ENCODE measurements at places on chromosomes 1 and 21.

GRCh38 chr1:109111386-109112055 is 2.4 kb upstream of the ELAPOR1 start:
- no peak for DNase-seq

GRCh38 chr1:32221581-32221979 is 573 bp downstream of the TMEM234 start:
- no peak for DNase-seq

GRCh38 chr1:236765831-236766230 is 29.3 kb upstream of the MTR start:
- no peak for DNase-seq

GRCh38 chr1:2093055-2093454 is 42.8 kb downstream of the PRKCZ start:
- DNase-seq, result no peak

GRCh38 chr1:16927711-16928485 is 6.2 kb downstream of the CROCC start:
- DNase-seq, result no peak

- DNase-seq, result no peak
These were observed 71.8 kb downstream of the NTPCR start for GRCh38 chr1:233022246-233022645.

DNA sequence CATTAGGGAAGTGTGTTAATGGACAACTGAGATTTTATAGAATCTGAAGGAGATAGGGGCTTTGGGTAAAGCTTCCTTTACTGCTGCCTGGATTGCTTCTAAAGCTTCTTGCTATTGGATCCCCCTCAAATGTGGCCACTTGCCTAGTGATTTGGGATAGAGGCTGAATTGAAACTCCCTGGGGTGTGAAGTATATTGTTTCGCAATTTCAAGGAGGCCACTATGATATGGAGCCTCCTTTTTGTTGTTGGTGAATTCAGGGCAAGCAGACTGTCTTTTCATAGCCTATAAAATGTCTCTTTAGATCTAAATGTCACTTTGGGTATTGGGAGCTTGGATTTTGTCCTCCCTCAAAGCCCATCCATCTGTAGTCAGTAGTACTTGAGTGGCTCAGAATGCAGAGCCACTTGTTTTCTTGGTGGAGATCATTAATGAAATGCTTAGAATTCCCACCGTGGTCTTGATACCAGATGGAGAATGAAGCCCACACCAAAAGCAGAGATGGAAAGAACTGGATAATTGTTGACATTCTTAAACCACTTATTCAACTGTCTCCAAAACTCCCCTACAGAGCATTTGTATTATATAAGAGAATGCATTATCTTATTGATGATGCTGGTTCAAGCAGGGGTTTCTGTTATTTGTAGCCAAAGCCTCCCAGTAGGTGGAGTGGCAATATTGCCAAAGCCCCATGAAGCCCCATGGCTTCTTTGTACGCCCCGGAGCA is 144.3 kb upstream of the KCNE2 start:
- no peak for DNase-seq

DNA sequence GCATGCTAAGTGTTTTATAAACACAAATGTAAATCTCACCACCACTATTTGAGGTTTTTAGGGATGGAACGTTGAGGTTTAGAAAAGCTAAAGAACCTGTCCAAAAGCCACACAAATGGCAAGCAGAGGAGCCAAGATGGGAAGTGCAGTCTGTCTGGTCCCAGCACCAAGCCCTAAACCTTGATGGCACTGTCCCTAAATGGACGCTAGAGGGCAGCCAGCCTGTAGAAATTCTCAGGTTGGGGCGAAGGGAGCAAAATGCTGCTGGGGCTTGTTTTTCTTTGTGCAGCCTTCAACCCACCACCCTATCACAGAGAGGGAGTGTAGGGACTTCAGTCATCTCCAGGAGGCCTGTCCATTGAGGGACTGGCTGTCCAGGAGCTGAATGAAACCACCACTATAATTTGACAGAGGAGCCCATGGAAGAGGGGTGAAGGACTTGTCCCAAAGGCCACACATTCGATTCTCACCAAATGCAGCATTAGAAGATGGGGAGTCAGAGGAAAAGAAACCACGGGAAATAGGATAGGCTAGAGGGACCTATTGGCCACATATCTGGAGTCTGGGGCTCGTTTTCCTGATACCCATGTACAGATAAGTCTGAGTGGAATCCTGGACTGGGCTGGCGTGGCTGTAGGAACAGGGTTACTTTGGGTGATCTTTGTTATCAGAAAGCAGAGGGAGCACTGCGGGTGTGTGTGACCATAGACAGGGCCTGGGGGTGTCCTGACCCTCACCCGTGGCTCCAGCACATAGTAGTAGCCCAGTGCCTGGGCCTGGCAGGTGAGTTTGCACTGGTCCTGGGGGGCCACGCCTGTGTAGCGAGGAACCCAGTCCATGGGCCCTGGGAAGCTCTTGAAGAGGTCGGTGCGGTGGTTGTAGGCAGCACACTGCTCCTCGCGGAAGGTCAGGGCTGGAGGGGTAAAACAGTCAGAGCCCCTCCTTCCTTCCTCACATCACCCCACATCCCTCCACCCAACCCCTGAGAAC is 6.1 kb downstream of the ADAMTS4 start:
- DNase-seq, result peak; percentile 71

DNA sequence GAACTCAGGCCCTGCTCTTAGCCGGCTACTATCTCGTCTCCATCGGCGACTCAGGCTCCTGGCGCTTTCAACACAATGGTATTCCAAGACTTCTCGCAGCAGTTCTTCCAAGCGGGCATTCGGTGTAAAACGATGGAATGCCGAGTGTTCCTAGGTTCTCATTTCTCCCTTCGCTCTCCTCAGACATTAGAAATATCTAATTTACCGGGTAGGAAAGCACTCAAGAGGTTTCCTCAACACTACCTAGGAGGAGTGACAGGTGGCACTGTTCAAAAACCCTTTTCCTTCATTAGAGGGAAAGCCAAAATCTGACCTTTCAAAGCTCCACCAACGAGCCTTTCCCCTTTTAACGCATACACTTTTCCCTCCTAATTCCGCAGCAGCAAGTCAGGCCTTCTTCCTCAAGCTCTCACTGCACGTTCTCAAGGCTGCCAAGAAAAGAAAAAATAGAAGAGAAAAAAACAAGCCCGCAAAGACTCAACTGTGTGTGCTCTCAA is 601 bp downstream of the UBE2G2 start:
- DNase-seq, result no peak

DNA sequence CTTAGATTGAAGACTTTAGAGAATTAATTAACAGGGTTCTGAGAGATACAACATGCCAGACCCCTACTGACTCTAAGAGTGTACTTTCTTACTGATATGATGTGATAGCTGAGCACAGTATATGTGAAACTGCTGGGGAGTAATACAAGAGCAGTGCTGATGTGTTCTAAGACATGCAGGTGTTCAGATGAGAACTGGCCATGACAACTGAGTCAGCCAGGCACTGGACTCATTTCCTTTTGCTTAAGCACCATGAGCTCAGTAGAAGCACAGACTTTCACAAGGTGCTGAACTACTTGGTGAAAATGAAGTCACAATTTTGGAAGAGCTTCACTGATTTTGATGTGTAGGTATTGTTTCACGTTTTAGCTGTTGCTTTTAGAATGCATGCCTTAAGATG is 15.9 kb upstream of the POGZ start:
- no peak for DNase-seq

- DNase-seq, result peak; percentile 95
These were observed 521 bp upstream of the NADK start for GRCh38 chr1:1778663-1779319.

- DNase-seq, result no peak
These were observed 392 bp downstream of the MRPL55 start for GRCh38 chr1:228108742-228109072.

DNA sequence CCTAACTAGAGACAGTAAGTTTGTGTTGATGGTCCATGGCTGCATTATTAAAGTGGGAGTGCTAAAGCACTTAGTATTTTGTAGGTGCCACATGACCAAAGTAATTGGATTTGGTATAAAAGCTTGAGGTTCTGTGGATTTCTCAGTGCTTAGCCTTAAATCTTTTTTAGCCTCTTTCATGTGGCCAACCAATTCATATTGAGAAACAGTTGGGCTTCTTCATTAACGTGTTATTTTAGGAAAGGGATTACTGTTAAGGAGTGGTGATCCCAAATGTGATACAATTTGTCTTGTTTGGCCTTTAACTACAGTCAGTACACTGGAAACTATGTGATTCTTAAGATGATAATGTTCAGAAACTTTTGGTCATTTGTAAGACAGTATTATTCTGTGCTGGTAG is 25.5 kb downstream of the MAN1A2 start:
- no peak for DNase-seq

GRCh38 chr1:20151906-20152598 is 12.9 kb downstream of the PLA2G2F start:
- DNase-seq, result peak; percentile 86

GRCh38 chr1:202264726-202265125 is 71.1 kb downstream of the LGR6 start:
- no peak for DNase-seq

GRCh38 chr1:3598051-3598491 is 13.2 kb downstream of the MEGF6 start:
- no peak for DNase-seq

GRCh38 chr21:41727784-41728763 is 38.8 kb downstream of the RIPK4 start:
- no peak for DNase-seq

GRCh38 chr1:22524481-22524880 is 38.8 kb upstream of the EPHA8 start:
- no peak for DNase-seq

DNA sequence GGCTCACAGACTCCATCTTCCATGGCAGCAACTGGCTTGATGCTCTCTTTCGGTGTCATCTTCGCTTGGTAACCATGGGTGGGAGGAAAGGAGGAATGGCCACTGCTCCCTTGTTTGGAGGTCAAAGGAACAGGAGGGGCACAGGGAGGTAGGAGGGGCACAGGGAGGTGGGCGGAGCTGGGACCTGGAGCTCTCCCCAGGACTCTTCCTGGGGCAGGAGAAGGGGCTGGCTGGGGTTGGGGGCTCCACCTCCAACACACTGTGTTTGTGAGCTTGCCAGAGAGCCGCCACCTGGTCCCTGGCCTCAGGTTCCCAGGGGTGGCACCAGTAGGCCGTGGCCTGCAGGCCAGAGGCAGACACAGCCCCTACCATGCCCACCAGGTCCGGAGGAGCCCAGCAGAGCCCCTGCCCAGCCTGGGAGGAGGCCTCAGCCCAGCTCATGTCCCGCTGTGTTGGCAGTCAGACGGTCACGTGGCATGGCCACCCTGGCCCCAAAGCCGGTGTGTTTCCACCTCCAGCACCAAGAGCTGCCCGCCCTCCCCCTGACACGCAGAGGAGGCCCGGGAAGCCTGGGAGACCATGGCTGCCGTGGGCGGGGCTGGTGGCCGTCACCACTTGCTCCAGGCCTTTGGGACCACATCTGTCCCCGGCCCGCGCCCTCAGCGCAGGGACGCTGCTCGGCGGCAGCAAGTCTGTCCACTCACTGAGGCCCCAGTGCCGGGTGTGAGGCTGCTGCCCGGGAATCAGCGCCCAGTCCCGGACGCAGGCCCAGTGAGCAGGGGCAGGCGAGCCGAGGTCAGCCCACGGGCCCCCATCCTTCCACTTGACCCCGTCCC is 73.9 kb downstream of the MORN1 start:
- DNase-seq, result no peak

- peak; percentile 88 for DNase-seq
These were observed 46.3 kb downstream of the GPA33 start for GRCh38 chr1:167043752-167044488.

- DNase-seq, result no peak
These were observed 62.1 kb downstream of the ST3GAL3 start for GRCh38 chr1:43769350-43769908.

DNA sequence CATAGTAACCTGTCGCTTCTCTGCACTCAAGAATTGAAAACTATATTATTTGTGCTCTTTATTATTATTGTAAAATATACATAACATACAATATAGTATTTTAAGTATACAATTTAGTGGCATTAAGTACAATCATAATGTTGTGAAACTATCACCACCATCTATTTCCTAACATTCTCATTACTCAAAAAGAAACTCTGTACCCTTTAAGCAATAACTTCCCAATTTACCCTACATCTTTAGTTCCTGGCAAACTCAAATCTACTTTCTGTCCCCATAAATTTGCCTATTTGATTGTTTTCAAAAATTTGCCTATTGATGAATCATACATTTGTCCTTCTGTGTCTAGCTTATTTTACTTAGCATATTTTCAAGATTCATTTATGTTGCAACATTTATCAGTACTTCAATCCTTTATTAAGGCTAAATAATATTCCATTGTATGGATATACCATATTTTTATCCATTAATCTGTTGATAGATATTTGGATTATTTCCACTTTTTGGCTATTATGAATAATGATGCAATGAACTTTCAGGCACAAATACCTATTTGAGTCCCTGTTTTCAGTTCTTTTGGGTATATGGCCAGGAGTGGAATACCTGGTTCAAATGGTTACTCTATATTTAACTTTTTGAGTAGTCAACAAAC is 99.6 kb upstream of the DMRTA2 start:
- DNase-seq, result no peak

- DNase-seq, result no peak
These were observed 151.5 kb downstream of the PEX14 start for GRCh38 chr1:10626131-10626731.

DNA sequence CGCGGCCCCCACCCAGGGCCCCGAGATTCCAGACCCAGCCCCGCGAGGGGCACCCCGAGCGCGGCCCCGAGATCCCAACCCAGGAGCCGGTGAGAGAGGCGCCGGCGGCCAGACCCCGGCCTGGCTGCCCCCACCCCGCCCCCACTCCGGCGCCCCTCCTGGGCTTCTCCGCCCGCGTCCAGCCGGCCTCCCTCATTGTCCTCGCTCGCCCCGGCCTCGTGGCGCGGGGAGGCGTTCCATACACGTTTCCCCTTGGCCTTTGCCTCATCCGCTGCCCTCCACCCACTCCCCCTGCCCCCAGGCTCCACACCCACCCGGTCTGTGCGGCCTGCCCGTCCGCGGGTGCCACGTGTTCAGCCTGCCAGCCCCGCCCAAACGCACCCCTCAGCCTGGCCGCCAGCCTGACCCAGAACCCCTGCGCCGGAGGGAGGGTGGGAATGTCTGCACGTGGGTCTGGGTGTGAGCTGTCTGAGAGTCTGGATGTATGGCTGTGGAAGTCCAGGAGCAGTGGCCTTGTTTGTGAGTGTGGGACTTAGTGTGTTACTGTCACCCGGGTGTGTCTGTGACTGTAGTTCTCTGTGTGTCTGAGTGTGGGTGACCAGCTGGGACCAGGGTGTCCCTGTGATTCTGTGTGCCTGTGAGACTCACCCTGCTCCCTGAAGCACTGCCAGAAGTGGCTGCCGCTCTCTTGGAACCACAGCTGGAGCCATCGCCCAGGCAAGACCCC is 681 bp downstream of the B4GALT2 start:
- DNase-seq, result peak; percentile 72

Data from transverse colon (tissue), 4 donors.